ENCODE measurements at places on chromosomes 5 and 9. TPM values are rescaled to one million over a fixed set of nuclear protein-coding genes. Genes with fewer than 3 reads are reported as not detected.

Gene PCDHAC2
- 0.14 TPM for total RNA-seq

Gene ANKRD31
- total RNA-seq, result 0.14 TPM

Gene MSX2
- 1.1 TPM for total RNA-seq

Gene NTNG2
- 4.6 TPM for total RNA-seq

Gene PCDHB10
- total RNA-seq, result 0.28 TPM

Gene PCDHGB1
- 3.3 TPM for total RNA-seq

Gene LECT2
- not detected for total RNA-seq

Gene PALM2AKAP2
- total RNA-seq, result 9.7 TPM

Gene DRD1
- under 0.01 TPM for total RNA-seq

Gene MSMP
- not detected for total RNA-seq

Gene SPOUT1
- total RNA-seq, result 7.0 TPM

Gene FSD1L
- 3.0 TPM for total RNA-seq

Gene AHRR
- total RNA-seq, result 27.0 TPM

Gene QRFP
- total RNA-seq, result not detected

Gene ACSL6
- 0.09 TPM for total RNA-seq

Gene ORM1
- total RNA-seq, result not detected

Gene ATOX1
- 66.0 TPM for total RNA-seq

Gene PRSS3
- 28.4 TPM for total RNA-seq

Gene GTF3C5
- 30.3 TPM for total RNA-seq

Gene CCDC180
- 1.7 TPM for total RNA-seq
